Effector memory CD8-positive, alpha-beta T cell (primary cell): ENCODE measurements at places on chromosomes 1 and 21.

DNA sequence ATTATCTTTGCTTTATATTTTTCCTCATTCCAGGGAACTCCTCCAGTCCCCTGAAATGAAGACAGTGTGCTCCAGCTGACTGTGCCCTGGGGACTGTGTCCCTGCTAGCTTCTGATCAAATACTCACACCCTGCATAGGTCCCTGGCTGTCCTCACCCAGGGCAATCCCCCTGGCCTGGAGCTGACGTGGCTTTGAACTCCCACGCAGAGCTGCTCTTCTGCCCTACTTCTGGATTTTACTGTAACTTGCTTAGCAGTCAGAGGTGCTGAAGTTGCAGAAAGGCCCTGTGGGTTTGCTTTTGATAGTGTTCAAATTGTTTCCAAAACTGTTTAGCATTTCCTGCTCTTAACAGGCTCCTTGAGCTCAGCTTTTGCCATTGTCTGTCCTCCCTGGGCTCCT is 186.5 kb downstream of the FASLG start:
- peak; percentile 19 for DNase-seq

GRCh38 chr1:236269439-236269838 is 12.3 kb downstream of the ERO1B start:
- no peak for DNase-seq

DNA sequence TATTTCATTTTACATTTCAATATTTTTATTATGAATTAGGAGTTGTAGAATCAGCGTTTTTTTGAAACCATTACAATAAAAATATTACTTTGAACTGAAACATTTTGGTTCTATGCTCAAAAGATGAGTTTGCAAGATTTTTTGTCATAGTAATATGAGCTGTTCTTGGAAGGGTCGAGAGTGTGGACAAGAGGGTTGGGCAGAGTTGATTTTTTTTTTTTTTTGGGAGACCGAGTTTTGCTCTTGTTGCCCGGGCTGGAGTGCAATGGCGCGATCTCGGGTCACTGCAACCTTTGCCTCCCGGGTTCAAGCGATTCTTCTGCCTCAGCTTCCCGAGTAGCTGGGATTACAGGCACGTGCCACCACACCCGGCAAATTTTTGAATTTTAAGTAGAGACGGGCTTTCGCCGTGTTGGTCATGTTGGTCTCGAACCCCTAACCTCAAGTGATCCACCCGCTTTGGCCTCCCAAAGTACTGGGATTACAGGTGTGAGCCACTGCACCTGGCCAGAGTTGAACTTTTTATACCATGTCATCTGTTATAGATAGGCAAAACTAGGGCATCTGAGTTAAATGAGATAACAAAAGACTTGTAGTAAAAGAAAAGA is 3.3 kb downstream of the CACYBP start:
- no peak for DNase-seq

GRCh38 chr1:59229138-59229537 is 67.8 kb upstream of the FGGY start:
- DNase-seq = no peak

GRCh38 chr1:183106166-183106565 is 79.9 kb upstream of the LAMC2 start:
- DNase-seq = no peak

GRCh38 chr1:6235296-6235677 is 477 bp downstream of the ICMT start:
- DNase-seq = no peak

DNA sequence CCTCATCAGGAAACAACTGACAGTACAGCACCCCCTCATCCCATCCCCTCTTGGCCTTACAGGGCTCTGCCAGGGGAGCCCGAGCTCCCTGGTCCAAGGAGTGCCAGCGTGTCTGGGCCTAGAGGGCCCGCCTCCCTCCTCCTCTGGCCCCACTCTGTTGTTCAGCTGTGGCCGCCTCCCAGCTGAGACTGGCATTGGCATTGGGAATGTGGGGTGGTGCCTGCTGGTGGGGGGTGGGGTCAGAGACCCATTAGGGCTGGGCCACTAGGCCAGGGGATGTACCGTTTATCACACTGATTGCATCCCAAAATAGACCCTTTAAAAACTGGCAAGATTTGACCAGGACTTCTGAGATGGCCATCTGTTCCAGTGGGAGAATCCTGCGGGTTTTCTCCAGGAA is 1.4 kb downstream of the LDLRAP1 start:
- DNase-seq = no peak

DNA sequence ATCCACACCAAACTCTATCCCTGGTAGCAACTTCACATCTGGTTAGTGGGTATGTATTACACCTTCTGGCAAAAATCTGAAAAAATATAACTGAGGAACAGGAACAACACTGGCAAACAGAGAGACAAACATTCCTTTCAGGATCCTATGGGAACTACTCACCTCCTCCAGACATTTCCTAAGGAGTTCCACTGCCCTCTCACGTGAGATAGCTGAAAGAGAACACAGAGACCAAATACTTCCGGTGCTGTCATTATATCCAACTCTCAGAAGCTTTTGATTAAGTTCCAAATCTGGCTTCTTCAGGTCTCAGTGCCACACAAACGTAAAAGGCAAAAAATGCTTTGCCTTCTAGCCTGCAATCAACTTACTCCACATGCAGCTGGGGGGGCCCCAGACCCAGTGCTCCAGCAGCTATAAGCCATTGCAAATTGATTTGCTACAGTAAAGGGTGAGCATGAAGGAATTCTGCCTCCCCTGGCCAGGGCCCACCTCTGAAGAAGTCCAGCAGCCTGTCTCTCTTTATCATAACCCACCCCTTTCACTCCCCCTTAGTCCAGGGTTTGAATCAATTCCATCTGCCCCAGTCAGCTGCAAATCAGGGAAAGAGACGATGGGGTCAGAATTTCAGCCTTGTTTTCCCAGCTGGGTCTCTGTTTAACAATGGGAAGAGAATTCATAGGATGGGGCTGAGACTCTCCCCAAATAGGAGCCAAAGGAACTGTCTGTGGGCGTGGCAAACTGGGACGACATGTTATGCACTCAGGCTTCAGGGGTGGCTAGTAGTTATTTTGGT is 32.2 kb downstream of the TFAP2E start:
- DNase-seq = no peak

DNA sequence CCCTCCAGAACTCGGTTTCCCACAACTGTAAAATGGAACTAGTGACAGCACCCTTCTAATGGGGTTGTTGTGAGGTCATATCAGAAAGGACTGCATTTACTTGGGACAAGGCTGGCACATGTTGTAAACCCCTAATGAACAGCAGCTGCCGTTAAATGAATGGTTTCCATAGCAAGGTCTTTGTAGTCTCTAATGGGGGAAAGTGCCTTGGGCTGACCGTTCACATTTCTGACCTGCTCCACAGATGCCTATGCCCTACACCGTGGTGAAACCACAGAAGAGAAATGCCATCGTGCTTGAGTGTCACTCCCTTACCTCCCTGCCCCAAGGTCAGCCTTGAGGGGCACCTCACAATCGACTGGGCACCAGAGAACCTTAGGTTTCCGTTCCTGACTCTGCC is 143.1 kb downstream of the ZSCAN20 start:
- no peak for DNase-seq

GRCh38 chr1:54379555-54380289 is 26.5 kb downstream of the SSBP3 start:
- no peak for DNase-seq

- no peak for DNase-seq
Measured at GRCh38 chr1:164702216-164702615, 143.2 kb downstream of the PBX1 start.
